Hematopoietic multipotent progenitor cell treated with erythropoietin and hydrocortisone succinate and interleukin-3 and kit ligand, for 17 days (in vitro differentiated cells): ENCODE measurements at places on chromosomes 13 and 19.
A peak's percentile ranks its signal among the peaks of the same experiment; 100 is the strongest.

GRCh38 chr13:22128441-22129408, 457.9 kb downstream of the FGF9 start:
- DNase-seq = no peak

GRCh38 chr19:6970021-6970420, 51.2 kb downstream of the MBD3L2B start:
- DNase-seq = no peak

DNA sequence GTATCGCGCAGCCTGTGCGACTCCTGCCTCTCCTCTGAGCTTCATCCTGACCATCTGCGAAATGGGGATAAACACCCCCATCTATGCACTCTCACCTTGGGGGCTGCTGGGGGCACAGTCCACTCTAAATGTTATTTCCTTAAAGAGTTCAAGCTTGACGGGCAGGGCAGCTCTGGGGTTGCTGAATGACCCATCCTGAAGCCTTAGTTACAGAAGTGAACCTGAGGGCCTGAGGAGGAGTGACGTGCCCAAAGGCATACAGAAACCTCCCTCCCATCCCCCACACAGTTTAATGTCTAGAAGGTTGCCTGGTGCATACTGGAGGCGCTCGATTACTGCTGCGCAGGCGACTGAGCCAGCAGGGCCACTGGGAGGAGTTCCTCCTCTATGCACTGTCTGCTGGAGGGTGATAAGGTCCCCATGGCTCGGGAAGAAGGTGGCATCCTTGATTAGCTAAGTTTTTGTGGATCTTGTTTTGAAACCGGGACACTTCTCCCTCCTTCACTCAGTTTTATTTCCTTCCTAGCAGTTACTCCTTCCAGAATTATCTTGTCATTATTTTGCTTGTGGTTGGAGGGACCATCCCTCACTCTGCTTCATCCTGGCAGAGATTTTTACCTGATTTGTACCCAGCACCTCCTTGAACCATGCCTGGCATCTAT, 572 bp upstream of the FKBP8 start:
- DNase-seq = peak; percentile 99

GRCh38 chr19:34733266-34733745, 737 bp upstream of the ZNF181 start:
- no peak for DNase-seq

- no peak for DNase-seq
Observed at GRCh38 chr19:36032251-36033104, at the start of gene CLIP3. Gene CLIP3, minus strand, starts transcription at chr19:36032873. Its CDS starts 516 bp downstream, at chr19:36032357.

DNA sequence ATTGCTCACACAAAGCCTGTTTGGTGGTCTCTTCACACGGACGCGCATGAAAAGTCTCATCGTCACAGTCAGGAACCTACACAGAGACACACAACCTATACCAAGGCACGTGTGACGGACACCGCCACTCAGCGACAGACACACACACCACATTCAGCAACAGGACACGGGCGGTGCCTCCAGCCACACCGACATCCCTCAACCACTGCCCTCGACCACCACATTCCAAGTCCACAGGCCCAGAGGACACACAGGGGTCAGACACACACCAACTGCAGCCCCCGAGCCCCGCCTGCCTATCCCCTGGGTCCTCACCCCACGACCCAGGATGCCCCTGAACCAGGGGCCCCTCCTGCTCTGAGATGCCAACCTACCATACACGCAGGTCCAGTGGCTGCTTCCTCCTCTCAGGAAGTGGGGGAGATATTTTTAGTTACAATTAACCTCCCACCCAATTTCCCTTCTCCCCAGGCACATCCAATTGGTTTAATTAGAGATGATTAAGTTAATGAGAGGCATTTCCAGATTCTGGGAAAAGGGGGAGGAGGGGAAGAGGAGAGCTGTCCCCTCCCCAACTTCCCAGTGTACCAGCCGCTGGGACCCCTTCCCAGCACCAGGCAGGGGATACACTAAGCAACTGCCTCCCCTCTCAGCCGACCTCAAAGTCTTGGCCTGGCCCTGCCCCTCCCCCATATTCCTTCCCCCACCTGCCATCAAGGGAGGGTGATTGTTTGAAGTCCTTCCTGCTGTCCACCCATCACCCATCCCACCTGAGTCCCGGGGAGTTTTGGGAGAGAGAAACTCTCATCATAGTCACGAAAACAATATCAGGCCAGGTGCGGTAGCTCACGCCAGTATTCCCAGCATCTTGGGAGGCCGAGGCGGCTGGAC, 20.4 kb downstream of the MEIS3 start:
- DNase-seq = no peak

DNA sequence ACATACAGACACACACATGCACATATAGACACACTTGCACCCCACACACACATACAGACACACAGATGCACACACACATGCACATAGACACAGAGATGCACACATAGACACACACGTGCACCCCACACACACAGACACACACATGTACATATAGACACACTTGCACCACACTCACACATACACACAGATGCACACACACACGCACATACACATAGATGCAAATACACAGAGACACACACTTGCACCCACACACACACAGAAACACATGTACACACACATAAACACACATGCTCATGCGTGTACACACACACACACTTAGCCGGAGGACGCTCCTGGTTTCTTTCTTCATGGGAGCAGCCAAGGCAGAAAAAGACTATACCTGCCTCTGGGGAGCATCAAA, 10.0 kb downstream of the COL4A2 start:
- no peak for DNase-seq

DNA sequence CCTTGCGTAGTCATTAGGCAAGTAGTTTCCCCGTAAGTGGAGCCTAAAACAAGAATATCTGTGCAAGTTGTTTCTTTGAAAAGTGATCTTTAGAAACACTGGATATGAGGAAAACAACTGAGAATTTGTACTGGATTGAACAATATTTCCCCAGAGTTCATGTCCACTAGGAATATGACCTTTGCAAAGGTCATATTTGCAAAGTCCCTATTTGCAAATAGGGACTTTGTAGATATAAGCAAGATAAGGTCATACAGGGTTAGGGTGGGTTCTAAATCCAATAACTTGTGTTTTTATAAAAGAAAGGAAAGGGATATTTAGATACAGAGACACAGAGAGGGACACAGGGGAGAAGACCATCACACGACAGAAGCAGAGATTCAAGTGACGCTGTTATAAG, 489.2 kb upstream of the ATXN8OS start:
- no peak for DNase-seq

- DNase-seq = no peak
Observed at GRCh38 chr13:20303636-20304035, 71.5 kb upstream of the GJB6 start.

DNA sequence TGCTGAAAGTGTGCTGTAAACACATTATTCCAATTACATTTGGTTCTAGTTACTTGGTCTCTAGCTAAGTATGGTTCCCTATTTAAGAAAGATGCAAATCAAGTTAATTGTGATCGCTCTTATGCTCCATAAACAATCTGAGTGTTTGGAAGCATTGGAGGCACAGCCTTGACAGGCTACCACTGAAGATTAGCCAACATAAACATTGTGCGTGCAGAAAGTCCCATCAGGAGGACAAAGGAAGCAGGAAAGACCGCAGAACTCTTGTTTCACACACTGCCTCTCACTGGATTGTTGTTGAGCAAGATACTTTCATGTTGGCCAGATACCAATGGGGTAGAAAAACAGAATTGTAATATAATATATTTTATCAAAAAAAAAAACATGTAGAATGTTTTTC, 814.4 kb downstream of the EFNB2 start:
- no peak for DNase-seq

DNA sequence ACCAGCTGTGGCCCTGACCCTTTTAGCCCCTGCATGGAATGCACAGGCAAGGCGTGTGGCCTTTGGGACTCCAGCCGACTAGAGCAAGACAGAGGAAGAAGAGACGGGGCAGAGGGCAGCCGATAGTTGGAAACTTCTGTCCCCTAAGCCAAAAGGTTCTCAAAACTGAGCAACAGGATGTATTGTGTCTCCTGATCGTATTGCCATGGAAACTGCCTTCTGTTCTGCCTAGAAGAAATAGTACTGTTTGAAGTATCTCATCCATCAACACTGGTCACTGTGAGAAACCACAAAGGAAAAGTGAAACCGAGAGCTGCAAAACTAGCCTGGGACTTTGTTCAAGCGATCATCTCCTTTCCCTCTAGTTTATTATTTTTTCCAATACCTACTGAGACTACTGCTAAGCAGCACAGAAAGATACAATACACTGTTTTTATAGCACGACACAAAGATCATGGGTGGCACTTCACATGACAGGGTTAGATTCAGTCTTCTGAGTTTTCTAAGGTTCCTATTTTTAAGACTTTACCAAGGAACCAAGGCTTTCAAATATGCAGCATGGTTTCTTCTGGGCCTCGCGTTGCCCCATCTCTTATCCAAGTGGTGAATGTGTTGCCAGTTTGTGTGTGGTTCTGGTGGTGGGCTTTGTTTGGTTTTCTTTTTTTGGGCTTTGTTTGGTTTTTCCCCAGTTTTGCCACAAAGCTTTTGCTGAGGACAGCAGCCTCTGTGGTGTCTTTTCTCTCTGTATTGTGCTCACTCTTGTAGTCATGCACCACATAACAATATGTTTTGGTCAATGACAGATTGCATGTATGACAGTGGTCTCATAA, 49.3 kb upstream of the GPR183 start:
- DNase-seq = peak; percentile 27

GRCh38 chr19:35959040-35959967, 23.1 kb downstream of the LRFN3 start:
- DNase-seq = no peak

DNA sequence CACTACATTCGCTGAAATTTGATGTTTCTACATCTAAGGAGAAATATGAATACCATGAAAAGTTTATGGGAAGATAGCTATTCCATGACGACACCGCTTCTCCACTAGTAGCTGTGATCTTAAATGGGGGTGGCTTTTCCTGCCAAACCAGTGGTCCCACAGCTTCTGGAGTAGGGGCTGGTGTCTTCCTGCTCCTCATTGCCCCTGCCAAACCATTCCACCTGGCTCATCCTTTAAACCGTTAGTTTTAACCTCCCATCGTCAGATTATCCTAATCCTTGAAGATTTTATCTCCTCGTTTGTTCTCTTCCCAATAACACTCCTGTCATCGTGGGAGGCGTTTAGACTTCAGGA, 568 bp upstream of the ZNF230 start:
- no peak for DNase-seq

GRCh38 chr13:94352057-94352456, 127.4 kb downstream of the DCT start:
- DNase-seq = no peak

GRCh38 chr13:19601749-19602725, 31.4 kb upstream of the MPHOSPH8 start:
- no peak for DNase-seq

GRCh38 chr19:51108805-51109146, 567 bp upstream of the CTU1 start:
- DNase-seq = no peak

- DNase-seq = no peak
Observed at GRCh38 chr19:54938906-54939305, 8.4 kb downstream of the NLRP7 start.

GRCh38 chr19:10228920-10229319, 2.2 kb downstream of the S1PR2 start:
- DNase-seq = peak; percentile 13

GRCh38 chr13:79742923-79743322, 262.0 kb downstream of the NDFIP2 start:
- no peak for DNase-seq

GRCh38 chr13:47999973-48000372, 1.1 kb downstream of the SUCLA2 start:
- no peak for DNase-seq

- no peak for DNase-seq
Observed at GRCh38 chr13:25874907-25875306, 176.9 kb downstream of the SHISA2 start.

GRCh38 chr13:98577836-98578285, 954 bp upstream of the STK24 start:
- no peak for DNase-seq

GRCh38 chr13:97658556-97658955, 224.6 kb downstream of the RAP2A start:
- DNase-seq = no peak

DNA sequence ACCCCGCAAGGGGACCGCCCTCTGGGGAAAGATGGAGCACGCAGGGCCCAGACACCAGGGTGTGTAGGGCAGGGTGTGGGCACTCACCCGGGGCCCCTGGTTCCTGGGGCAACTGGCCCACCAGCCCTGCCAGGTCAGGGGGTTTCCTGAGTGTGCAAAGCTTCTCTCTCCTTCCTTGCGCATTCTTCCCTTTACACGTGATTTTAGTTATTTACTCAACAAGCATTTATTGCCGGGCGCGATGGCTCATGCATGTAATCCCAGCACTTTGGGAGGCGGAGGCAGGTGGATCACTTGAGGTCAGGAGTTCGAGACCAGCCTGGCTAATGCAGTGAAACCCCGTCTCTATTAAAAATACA, 20.4 kb downstream of the PRR36 start:
- no peak for DNase-seq

DNA sequence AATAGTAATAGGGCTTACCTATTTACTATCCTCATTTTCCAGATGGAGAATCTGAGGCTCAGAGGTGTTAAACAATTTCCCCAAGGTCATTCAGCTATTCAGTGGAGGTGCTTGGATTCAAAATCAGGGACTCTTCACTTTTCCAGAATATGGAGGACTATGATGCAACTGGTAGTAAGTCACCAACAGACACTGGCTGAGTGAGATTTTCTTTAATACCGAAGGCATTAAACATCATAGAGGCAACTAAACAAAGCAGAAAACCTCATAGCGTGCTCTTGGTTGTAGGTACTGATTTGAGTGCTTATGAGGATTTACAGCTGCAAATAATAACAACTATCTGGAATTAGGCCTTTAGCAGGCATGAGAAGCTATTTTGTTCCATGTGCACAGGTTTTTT, 134.4 kb downstream of the DLEU7 start:
- no peak for DNase-seq

DNA sequence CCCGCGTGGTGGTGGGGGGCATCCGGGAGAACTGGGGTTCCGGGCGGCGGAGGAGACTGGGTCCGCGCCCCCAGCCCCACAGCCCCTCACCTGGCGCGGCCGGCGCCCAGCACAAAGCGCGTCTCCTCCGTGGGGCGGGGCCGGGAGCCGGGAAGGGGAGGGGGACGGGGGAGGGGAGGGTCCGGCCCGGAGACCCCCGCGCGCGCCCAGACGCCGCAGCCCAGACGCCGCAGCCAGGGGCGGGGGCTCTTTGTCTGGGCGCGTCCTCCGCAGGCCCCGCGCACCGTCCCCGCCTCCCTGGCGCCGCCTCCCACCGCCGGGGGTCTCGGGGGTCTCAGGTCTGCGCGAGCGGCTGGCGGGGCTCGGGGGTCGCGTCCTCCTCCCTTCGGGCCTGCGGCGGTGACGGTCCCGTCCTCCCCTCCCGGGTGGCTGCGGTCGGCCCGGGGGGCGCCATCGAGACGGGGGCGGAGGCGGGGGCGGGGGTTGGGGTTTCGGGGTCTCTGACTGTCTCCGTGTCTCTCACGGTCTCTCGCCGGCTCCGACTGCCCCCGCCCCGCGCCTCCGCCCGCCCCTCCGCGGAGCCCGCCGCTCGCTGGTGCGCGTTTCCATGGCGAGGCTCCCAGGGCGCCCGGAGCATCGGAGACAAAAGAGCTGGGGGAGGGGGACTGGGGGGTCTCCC, at the start of gene PLPPR3:
PLPPR3 (minus strand) TSS at position 131 of the 679 bp plus-strand sequence. CDS start 396 bp downstream, outside the sequence.
- no peak for DNase-seq
